ENCODE measurements at places on chromosomes 16 and 17.

DNA sequence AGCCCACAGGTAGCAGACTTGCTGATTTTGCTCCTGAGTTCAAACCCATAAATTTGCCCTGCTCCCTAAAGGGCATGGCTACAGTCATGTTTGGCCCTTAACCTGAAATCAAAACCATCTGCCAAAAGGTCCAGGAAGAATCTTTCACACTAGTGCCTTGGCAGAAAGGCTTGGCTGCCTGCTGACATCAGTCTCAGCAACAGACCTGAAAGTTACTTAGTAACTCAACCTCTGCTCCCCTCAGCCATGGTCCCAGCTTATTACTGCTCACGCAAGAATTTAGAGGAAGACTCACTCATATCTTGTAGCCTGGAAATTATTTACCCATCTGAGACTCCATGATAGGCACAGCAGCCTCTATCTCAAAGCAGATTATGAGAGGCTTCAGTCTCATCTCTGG, 98.0 kb upstream of the KIF2B start:
- no peak for DNase-seq

- DNase-seq, result peak; percentile 83
Measured at GRCh38 chr17:9150446-9151090, 129.3 kb downstream of the NTN1 start.

GRCh38 chr16:19872935-19873334, 11.7 kb downstream of the GPRC5B start:
- DNase-seq, result no peak

DNA sequence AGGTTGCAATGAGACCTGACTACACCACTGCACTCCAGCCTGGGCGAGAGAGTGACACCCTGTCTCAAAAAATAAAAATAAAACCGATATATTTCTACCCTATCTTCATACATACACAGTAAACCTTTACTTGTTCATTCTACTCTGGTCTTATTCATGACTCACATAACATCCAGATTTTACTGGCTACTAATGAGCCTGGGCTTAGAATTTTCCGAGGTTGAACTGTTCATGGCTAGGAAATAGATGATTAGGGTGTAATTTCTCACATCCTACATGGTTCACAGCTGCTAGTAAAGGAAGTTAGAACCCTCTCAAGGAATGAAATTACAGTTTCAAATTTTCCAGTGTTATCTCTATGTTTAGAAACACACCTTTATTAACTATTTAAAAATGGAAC, 14.7 kb downstream of the GSPT1 start:
- no peak for DNase-seq

DNA sequence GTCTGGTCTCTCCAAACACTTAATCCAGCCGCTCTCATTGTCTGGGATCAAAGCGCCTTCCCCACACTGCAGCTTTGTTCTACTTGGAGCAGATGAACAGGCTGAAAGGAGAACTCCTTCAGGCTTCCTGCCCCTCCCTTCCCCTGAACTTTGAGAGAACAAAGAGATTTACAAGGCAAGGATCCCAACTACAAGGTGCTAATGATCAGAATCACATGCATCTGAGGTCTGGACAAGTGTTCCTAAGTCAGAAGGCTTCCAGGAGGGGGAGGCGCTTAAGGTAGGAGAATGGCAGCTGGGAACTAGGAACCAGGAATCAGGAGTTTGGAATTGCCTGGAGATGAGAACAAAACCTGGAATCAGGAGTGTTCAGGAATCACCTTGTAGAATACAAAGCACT, 606.3 kb upstream of the CDH11 start:
- DNase-seq, result peak; percentile 90

DNA sequence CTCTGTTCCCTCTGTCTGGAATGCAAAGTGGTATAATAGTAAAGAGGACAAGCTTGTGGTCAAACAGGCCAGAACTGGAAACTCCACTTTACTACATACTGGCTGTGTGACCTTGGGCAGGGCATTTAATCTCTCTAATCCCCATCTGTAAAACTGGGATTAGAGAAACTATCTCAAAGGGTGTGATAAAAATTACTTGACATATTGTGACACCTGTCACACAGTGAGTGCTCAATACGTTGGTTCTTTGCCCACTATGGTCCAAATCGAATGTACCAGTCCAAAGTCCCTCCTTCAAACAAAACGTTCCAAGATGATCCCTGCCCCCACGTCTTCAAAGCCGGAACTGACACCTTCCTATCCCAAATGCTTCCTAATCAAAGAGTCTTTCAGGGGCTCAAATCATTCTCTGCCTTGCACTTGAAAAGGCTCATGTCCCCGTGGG, 734 bp downstream of the PGAP3 start:
- DNase-seq, result no peak

DNA sequence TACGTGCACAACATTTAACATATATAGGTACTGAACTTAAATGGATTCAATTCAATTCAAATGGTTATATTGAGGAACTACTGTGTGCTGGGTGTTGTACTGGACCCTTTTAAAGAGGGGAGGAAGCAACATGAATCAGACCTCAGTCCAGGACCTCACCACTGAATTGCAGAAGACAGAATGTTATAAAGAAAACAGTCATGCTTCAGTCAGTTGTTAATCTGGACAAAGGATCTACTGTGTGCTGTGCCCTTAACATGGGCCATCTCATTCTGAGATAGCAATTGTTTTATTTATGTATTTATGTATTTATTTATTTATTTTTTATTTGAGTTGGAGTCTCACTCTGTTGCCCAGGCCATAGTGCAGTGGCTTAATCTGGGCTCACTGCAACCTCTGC, 240.1 kb downstream of the HAPSTR1 start:
- no peak for DNase-seq

- no peak for DNase-seq
Measured at GRCh38 chr16:24721830-24722238, 7.6 kb upstream of the TNRC6A start.

GRCh38 chr16:397135-397661, at the start of gene NME4:
Gene NME4, plus strand, starts transcription at chr16:397199. Its CDS starts 24 bp downstream, at chr16:397223.
- peak; percentile 77 for DNase-seq

GRCh38 chr16:67433131-67433719, 2.3 kb downstream of the HSD11B2 start:
- DNase-seq, result no peak

DNA sequence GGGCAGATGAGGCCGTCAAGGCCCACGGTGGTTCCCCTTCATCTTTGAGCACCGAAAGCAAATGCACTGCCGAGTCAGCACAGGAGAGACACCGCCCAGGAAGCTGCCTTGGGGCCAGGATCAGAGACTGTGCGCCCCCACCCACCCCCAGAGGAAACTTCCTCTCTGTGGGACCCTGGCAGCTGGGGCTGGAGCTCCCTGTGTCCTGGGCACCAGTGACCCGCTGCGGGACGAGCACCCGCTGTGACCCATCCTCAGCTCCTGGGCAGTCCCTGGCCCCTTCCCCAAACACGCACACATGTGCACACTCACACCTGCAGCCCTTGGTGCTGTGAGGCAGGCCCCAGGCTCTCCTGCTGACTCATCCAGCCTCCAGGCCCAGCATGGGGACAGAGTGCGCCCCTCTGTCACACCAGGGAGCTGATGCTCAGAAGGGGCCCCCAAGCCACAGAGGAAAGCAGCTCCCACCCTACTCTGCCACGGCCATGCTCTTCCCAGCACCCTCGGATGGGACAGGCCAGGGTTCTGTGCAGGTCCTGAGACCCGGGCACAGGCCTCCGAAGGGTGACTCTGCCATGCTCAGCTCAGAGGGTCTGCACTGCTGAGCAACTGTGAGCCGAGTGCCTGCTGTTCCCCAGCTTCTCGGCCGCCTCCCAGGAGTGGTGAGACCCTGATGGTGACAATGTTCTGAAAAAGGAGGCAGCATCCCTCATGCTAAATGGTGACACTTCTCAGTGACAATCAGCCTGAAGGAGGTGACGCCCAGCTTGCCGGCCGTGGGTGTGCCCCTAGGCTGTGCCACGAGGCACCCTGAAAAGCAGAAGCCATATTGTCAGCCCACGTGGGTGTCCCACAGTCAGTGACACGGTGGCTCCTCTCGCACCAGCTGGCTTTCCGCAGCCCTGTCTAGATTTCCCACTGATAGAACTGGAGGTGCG, 3.6 kb downstream of the PIEZO1 start:
- no peak for DNase-seq

- no peak for DNase-seq
Measured at GRCh38 chr16:3143598-3144320, 8.9 kb downstream of the ZNF213 start.

- DNase-seq, result no peak
Measured at GRCh38 chr17:80706463-80706867, 161.8 kb downstream of the RPTOR start.
